ENCODE measurements at places on chromosomes 16 and 17. TPM values are rescaled to one million over a fixed set of nuclear protein-coding genes. Genes with fewer than 3 reads are reported as not detected.

- H3K4me1 ChIP-seq = peaks cover 11% of the 10 kb centered on the region
- no peaks in the 10 kb centered on the region for H3K36me3 ChIP-seq
- H3K4me3 ChIP-seq = no peak overlapping the region
- no peak overlapping the region for H3K27ac ChIP-seq
Measured at GRCh38 chr17:33642002-33642401, 348.9 kb upstream of the ASIC2 start.

- DNase-seq = no peak
- peaks cover 34% of the 10 kb centered on the region for H3K36me3 ChIP-seq
- peak overlapping the region; percentile 65 for H3K27ac ChIP-seq
- H3K4me1 ChIP-seq = peaks cover 88% of the 10 kb centered on the region
- no peak overlapping the region for H3K4me3 ChIP-seq
Measured at GRCh38 chr17:74759941-74760340, 11.5 kb downstream of the NHERF1 start.

DNA sequence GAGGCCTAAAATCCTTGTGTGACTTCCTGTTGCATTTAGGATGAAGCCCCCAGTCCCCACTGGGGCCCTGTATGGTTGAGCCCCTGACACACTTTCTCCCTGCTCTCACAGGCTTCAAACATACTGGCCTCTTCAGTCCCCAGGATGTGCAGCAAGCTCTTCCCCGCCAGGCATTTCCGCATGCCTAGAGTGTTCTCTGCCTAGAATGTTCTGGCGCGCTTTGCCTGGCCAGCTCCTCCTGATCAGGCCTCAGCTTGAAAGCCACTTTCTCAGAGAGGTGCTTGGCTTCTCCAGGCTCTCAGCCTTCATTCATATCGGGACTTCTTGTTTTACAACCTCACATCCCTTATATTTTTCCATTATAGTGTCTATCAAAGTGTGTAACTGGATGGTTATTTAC is 123.7 kb downstream of the SPACA3 start:
- DNase-seq = no peak
- H3K27me3 ChIP-seq = no peaks in the 10 kb centered on the region
- H3K4me1 ChIP-seq = no peaks in the 10 kb centered on the region
- no peak overlapping the region for H3K27ac ChIP-seq
- no peaks in the 10 kb centered on the region for H3K36me3 ChIP-seq

Gene CCL16
- total RNA-seq = not detected

Gene KRT23
- not detected for total RNA-seq

Gene TRPV3
- 0.14 TPM for total RNA-seq

Gene TP53TG3E
- not detected for total RNA-seq

Measured in CD4-positive, alpha-beta memory T cell (primary cell).